Fibroblast of gingiva (primary cell): ENCODE measurements at places on chromosomes 4 and X.
A peak's percentile ranks its signal among the peaks of the same experiment; 100 is the strongest.

- DNase-seq: peak; percentile 4
Measured at GRCh38 chrX:132612821-132613564, 124.2 kb upstream of the MBNL3 start.

- no peak for DNase-seq
Measured at GRCh38 chr4:89722517-89722916, 114.4 kb downstream of the SNCA start.

GRCh38 chr4:165351359-165352130, 24.1 kb downstream of the MSMO1 start:
- DNase-seq: no peak

DNA sequence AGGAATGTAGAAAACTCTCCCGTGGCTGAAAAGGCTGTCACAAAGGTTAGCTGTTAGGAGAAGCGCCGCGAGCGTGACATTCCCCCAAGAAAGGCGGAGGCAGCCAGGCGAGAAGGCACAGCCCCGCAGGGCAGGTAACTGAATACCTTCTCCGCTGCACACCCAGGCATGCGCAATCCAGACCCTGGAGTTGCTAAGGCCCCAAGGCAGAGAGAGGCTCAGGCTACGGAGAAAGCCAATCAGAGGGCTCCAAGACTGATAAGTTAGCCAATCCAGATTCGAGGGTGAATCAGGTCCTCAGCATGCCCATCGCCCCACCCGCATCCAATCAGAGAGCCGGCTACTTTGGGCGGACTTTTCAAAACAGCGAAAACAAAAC, 485 bp upstream of the CCNG2 start:
- peak; percentile 100 for DNase-seq

DNA sequence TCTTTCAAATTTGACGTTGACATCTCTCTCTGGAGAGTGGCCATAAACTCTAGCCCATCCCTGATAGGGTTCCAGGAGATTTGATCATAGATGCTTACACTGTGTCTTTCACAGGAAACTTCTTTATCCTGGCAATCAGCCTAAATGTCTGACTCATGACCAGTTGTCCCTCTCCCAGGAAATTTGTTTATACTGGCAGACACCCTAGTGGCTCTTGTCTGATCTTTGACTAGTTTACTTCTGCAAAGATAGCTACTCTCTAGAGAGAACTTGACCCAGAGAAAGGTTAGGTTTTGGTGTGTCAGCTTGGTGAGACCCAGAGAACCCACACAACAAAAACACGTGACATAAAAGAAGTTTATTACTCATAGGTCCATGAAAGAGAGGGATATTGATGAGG, 509.8 kb downstream of the CENPC start:
- DNase-seq: no peak

DNA sequence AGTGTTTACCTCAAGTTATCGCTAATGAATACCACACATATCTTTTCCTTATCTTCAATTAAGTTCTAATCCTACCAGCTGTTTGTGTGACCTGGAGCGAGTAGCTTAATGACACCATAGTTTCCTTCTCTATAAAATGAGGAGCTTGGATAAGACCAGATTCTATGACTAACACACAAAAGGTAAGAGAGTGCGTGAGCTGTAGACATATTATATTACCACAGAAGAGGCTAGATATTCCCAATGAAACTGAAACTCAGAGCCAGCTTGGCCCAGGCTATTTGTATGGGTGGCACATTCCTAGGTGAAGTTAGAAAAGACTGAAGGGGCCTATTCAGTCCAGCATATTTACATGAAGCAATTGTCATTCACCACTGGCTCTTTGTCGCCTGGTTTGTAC, 30.2 kb downstream of the ASB5 start:
- no peak for DNase-seq
